ENCODE measurements at places on chromosomes 4 and X.

GRCh38 chr4:52260514-52261210 is 209.6 kb downstream of the SPATA18 start:
- no peak for DNase-seq

DNA sequence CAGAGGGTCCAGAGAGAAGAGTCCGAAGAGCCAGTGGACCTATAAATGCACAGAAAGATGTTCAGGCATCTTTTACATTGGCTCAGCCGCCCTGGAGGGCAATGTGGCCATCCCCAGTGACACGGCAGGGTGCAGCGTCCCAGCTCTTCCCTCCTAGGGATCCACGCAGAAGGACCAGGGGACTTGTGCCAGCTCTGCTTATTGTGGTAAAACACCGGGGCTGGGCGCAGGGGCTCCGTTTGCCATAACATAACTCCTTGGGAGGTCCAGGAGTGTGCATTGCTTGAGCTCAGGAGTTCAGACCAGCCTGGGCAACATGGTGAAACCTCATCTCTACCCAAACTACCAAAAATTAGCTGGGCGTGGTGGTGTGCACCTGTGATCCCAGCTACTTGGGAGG is 70.2 kb downstream of the CPZ start:
- DNase-seq, result no peak

DNA sequence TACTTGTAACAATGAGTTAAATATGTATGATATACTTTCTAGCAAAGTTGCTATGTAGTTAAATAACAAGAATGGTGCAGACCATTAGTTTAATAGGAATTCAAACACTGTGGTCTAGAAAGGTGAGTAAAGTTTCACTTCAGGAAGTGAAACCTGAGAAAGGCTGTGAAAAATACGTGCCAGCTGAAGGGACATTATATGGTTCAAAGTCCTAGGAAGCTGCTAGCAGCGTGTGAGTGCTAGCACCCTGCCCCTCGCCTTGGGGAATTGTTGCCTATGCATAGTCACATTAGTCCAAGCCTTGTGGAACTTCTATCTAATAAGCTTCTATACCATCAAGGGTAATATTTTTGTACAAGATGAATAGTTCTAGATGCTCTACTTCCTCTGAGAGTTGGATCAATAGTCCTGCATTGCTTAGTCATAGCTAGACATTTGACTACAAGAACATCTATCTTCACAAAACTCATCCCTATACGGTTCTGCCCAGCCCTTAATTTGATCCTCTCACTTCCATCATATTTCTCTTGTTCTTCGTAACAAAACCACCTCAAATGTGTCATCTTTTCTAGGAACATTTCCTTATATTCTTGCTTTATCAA is 45.8 kb upstream of the ARSJ start:
- no peak for DNase-seq

DNA sequence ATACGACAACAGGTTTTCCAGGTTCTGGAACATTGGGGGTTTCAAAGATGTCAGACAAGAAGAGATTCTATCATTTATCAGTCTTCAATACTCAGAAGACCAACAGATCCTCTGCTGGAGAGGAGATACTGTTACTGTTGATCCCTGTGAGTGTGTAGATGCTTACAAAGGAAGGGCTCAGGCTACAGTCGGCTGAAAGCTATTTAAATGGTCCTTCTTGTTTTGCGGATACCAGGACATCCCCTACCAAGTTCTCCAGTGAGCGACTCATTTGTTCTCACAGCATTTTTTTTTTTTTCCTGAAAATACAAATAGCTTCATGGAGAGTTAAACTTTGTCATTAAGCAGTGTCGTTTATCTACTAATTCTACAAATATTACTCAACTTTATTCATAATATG is 201.6 kb downstream of the CAMK2D start:
- no peak for DNase-seq

- DNase-seq, result no peak
Observed at GRCh38 chr4:155319516-155319915, 57.2 kb downstream of the MAP9 start.
